ENCODE measurements at places on chromosomes 2 and 18. TPM values are rescaled to one million over a fixed set of nuclear protein-coding genes. Genes with fewer than 3 reads are reported as not detected.
A peak's percentile ranks its signal among the peaks of the same experiment; 100 is the strongest.

IL37 gene
- total RNA-seq = not detected

RMND5A gene
- total RNA-seq = 49.6 TPM

PTPRM gene
- total RNA-seq = 22.4 TPM

LHCGR gene
- total RNA-seq = not detected

GRCh38 chr2:9336576-9337314 lies 86.6 kb downstream of the ITGB1BP1 start:
- H3K4me1 ChIP-seq = peaks cover 25% of the 10 kb centered on the region
- no peaks in the 10 kb centered on the region for H3K27me3 ChIP-seq
- H3K27ac ChIP-seq = peak overlapping the region; percentile 1
- H3K4me3 ChIP-seq = no peak overlapping the region

DNA sequence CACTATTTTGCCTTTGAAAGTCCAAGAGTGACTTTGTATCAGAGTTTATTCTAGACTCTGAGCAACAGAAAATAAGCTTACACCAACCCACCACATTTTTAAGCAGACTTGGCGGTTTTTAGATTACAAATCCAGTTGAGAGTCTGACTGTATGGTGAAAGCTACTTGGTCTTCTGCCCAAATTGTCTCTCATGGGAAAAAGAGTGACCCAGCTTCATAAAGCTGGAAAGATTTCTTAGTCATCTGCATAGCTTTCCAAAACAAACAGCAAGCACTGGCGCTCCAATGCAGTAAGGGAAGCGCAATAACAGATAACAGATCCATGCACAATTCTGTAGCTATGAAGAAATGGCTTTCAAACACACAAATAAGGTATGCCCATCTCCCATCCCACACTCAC lies 7.1 kb downstream of the DSG1 start:
- H3K4me3 ChIP-seq = no peak overlapping the region
- no peak overlapping the region for H3K27ac ChIP-seq
- H3K4me1 ChIP-seq = peaks cover 11% of the 10 kb centered on the region
- no peaks in the 10 kb centered on the region for H3K36me3 ChIP-seq
- H3K27me3 ChIP-seq = no peaks in the 10 kb centered on the region

DNA sequence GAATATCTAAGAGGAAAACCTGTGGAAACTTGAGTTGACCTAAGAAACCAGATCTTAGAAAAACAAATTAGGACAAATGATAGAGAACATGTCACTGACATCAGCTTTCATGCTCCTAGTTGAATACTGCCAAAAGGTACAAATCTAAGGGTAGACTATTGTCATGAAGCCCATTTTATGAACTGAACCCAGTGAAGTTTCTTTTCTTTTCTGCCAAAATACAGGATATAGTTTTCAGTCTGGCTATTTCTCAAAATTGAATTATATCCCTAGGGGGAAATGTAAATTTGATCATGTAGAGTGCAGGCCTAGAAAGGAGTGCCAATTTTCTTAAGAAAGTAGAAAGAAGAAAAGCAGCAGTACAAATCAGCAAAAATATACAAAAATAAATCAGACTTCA lies 46.6 kb downstream of the FSIP2 start:
- DNase-seq = no peak
- H3K27ac ChIP-seq = no peak overlapping the region

GRCh38 chr2:159695795-159696448 lies 16.4 kb upstream of the MARCHF7 start:
- peaks cover 5% of the 10 kb centered on the region for H3K36me3 ChIP-seq
- no peak overlapping the region for H3K27ac ChIP-seq
- no peak overlapping the region for H3K4me3 ChIP-seq

- H3K27me3 ChIP-seq = peaks cover 17% of the 10 kb centered on the region
- no peak for DNase-seq
- no peak overlapping the region for H3K4me3 ChIP-seq
- peaks cover 20% of the 10 kb centered on the region for H3K4me1 ChIP-seq
- H3K27ac ChIP-seq = no peak overlapping the region
Measured at GRCh38 chr18:49621717-49622351, 60.0 kb downstream of the LIPG start.

GRCh38 chr18:10114717-10115463 lies 201.1 kb downstream of the VAPA start:
- peaks cover 6% of the 10 kb centered on the region for H3K4me1 ChIP-seq
- H3K4me3 ChIP-seq = no peak overlapping the region
- no peak overlapping the region for H3K27ac ChIP-seq
- H3K36me3 ChIP-seq = peaks cover 2% of the 10 kb centered on the region
- H3K27me3 ChIP-seq = no peaks in the 10 kb centered on the region

DNA sequence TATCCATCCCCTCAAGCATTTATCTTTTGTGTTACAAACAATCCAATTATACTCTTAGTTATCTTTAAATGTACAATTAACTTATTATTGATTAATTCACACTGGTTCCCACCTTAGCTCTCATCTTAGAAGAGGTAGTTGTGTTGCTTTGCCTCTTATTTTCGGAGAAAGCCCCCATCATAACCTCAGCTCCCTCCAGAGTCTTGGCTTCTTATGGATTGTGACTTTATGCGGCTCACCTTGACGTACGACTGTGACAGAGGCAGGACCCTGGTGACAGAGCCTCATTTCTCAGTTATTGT lies 132.9 kb downstream of the SPTBN1 start:
- H3K36me3 ChIP-seq = peaks cover 3% of the 10 kb centered on the region
- DNase-seq = no peak
- H3K4me3 ChIP-seq = no peak overlapping the region
- peaks cover 52% of the 10 kb centered on the region for H3K4me1 ChIP-seq
- H3K27me3 ChIP-seq = no peaks in the 10 kb centered on the region

Measured in progenitor cell of endocrine pancreas (in vitro differentiated cells).